B cell (primary cell): ENCODE measurements at places on chromosomes 2 and 18. TPM values are rescaled to one million over a fixed set of nuclear protein-coding genes. Genes with fewer than 3 reads are reported as not detected.

The MROH2A gene
- polyA plus RNA-seq, result not detected in 2 replicates

The KYNU gene
- polyA plus RNA-seq, result 14.2 and 14.5 TPM in 2 replicates

GRCh38 chr2:70214953-70215549 is 24.2 kb upstream of the C2orf42 start:
- DNase-seq, result no peak

- DNase-seq, result no peak
Measured at GRCh38 chr18:56120782-56121181, 517.6 kb downstream of the TXNL1 start.

- DNase-seq, result peak; percentile 14
Measured at GRCh38 chr2:149329489-149330126, 779 bp upstream of the LYPD6 start.

GRCh38 chr2:86065512-86065911 is 40.2 kb downstream of the POLR1A start:
- no peak for DNase-seq

The TNFRSF11A gene
- polyA plus RNA-seq, result 0.01 and 0.06 TPM in 2 replicates

The TGFBRAP1 gene
- 9.3 and 10.7 TPM in 2 replicates for polyA plus RNA-seq

The E2F6 gene
- polyA plus RNA-seq, result 2.0 and 3.5 TPM in 2 replicates

DNA sequence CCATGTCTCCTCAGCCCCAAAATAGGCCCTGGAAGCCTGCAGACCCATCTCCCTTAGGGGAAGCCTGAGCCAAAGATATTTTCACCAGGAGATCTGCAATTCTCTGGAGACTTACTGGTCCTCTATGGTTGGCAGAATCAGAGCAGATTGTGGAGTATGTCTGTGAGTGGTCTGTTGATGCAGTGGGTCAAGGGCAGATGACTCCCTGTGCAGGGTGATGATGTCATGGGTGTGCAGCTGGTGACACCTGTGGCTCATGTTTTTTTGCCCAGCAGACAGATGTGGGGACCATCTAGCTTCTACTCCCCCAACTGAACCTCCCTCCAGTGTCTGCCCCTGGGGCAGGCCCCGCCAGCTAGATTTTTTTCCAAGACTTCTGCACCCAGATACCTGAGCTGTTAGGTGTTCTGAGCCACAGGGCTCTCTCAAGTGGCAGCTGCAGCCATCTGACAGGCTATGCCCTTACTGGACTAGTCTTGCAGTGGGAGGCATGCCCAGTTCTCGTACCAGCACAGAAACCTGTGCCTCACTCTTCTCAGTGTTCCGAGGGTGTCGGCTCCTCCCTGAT is 558.7 kb upstream of the LRRTM1 start:
- no peak for DNase-seq

DNA sequence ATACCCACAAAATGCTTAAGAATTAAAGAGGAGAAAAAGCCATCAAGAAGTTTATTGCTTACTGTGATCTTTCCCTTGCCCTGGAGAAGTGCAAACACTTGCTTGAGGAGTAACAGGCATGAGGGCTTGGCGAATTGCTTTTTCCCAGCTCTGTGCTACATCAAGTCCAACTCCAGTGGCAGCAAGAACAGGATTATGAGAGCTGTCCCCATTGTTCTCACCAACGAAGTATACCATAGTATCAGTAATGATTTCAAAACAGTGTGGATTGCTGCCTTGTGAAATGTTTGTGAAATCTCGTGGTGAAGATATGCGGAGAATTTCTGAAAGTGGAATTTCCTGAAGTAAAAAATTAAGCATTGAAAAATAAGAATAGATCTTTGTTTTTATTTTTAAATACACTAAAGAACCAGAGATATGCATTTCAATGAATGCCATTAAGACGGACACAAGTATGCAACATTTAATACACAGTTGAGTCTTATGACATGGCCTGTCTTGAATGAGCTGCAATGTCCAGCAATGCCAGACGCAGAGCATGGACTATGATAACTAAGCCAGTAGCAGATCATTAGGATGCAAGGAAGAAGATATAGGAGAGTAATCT is 43.0 kb downstream of the NDUFAF7 start:
- DNase-seq, result no peak

GRCh38 chr2:241852981-241853631 is 5.6 kb downstream of the PDCD1 start:
- DNase-seq, result no peak

The SLC39A6 gene
- polyA plus RNA-seq, result 8.9 and 10.8 TPM in 2 replicates

DNA sequence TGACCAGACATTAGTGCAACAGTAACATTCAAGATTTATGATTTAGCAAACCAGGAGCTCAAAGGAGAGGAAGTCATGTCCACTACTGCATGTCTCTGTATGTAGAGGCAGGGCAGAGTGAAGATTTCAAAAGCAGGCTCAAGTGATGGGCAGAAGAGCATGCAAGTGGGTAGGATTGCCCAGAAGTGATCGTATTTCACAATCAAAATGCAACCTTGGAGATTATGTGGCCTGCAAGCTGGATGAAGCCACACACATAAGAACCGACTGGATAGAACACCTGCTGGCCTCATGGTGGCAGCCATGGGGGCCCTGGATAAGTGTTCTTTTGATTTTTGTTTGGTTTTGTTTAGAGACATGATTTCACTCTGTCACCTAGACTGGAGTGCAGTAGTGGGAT is 286.8 kb upstream of the RAB12 start:
- no peak for DNase-seq

DNA sequence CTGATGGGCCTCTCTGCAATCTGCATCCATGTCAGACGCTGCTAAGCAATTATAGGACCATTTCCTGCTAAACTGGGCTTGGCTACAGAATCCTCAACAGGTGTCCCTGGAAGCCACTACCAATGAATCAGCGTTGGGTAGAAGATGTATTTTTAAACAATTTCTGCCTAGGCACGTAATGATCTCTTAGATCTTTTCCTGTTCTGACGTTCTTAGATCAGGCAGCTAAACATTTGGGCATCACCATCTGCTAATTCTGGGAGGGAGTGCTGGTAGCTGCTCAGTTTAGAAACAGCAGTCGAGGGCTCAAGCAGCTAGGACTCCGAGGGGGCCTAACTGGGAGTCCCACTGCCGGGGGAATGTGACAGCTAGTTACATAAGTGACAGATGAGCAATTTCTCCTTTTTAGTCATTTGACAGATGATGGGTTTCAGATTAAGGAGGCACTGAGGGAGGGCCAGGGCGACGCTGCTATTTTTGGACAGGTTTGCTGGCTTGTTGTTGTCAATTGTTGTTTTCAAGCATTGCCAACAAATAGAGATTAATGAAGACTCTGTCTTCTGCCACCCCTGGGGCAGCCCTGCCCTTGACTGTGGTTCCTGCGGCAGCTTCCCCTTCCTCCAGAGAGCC is 92.7 kb downstream of the MRO start:
- no peak for DNase-seq

- peak; percentile 65 for DNase-seq
Measured at GRCh38 chr18:79508565-79509535, 113.1 kb downstream of the NFATC1 start.

The PSMA8 gene
- polyA plus RNA-seq, result 0.33 and 0.39 TPM in 2 replicates

GRCh38 chr2:235319095-235319494 is 174.7 kb upstream of the AGAP1 start:
- DNase-seq, result no peak

DNA sequence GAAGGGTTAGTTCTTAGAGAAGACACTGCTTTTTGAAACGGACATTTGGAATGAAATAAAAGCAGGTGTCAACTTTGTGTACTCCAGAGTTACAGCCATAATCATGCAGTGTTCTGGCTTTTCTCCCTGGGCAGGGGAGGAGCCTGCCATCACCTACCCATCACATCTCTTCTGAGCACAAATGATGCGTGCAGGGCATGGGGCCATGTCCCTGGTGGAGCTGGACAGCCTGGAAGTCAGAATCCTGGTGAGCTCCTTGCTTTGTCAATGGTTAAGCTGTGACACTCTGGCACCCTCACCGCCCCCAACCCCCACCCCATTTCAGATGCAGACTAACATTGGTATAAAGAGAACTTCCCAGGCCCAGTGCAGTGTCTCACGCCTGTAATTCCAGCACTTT is 53.1 kb downstream of the PDCL3 start:
- DNase-seq, result no peak

GRCh38 chr2:59239146-59239545 is 998.0 kb upstream of the FANCL start:
- no peak for DNase-seq

GRCh38 chr2:130363479-130363878 is 7.6 kb downstream of the PTPN18 start:
- DNase-seq, result no peak

The MARCO gene
- polyA plus RNA-seq, result 0.04 TPM in 1 of 2 replicates, not detected in the other

The BIRC6 gene
- 36.6 and 41.7 TPM in 2 replicates for polyA plus RNA-seq

DNA sequence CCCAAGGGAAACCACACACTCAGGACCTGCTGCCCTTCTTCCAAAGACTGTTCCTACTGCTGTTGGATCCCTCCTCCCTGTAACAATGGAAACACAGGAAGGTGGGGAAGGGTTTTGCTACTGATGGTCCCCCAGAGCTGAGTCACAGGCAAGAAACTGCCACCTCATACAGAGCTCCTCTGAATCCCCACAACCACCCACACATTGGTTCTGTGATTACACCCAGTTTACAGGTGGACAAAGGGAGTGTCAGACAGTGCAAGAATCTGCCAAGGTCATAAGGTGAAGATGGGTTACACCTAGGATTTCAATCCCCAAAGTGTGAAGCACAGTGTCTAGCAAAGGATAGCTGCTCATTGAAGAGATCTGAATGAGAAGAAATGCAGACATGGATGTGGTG is 141.7 kb upstream of the LMAN1 start:
- DNase-seq, result no peak

The ITPRIPL1 gene
- polyA plus RNA-seq, result 1.8 and 2.6 TPM in 2 replicates
